Amygdala (tissue), 56 donors: ENCODE measurements at places on chromosomes 1 and 21.

DNA sequence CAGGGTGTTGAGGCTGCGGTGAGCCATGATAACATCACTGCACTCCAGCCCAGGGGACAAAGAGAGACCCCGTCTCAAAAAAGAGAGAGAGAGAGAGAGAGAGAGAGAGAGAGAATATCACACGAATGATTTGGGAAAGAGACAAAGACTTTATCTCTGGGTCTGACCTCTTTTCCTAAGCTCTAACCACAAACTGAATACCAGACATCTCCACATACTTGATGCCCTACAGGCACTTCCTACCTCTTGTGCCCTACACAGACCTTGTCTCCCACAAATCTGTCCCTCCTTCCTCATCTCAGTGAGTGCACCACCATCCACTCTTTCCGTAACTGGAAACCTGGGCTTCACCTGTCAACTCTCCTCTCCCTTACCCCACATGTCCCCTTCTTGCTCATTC lies 27.0 kb upstream of the PTCH2 start:
- DNase-seq = no peak

- DNase-seq = no peak
Measured at GRCh38 chr1:230730977-230731376, 16.2 kb upstream of the CAPN9 start.

DNA sequence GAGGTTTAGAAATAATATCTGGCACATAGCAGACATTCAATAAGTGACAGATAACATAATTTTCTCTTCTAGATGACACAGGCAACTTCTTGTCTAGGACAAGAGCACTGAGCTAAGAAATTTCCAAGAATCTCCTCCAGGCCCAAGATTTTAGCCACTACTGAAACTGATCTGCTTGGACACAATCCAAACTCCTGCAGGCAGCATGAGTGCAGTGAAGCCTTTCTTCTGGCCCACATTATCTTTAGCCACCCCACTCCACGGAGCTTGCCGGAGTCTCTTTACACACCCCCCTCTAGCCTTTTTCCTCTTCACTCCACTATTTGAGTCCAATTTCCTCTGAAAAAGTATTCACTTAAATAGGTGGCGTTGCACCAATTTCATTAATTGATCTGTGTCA lies 142.9 kb upstream of the DUSP10 start:
- no peak for DNase-seq

GRCh38 chr1:45393718-45394302 lies 53.6 kb upstream of the MUTYH start:
- no peak for DNase-seq

DNA sequence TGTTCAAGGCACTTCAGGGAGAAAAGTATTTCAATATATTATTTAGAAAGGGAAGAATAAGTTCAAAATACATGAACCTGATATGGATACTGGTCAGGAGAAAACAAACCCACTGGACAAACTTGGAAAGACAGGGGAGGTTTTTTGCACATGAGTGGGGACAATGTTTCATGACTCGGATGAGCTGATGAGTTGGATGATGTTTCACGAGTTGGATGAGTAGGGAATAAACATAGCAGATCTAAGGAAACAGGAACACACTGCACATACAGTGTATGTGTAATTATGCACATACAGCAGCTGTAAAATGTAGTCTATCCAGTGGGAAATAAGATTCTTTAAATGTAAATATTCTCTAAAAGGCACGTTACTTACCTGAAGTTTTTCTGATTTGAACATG lies 682.9 kb upstream of the ADAMTS5 start:
- DNase-seq = no peak

DNA sequence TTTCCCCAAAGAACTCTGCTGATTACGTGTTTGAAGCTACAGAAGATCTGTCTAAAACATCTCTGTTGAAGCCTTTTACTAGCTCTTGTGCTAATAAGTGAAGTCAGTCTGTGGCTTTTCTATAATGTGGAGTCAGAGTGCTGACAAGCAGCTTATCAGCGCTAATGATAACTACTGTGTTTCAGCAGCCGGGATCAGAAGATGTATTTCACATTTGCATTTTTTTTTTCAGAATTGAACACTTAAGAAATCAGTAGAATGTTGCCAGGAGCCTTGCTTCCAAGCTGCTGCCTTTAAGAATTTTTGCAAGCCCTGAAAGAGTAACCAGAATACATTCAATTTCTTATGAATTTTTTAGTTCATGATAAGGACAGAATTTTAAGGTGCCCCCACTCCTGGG lies 519.4 kb upstream of the NR5A2 start:
- DNase-seq = no peak

- no peak for DNase-seq
Measured at GRCh38 chr1:23925279-23925678, 12.1 kb upstream of the CNR2 start.

GRCh38 chr1:81509594-81509993 lies 291.1 kb upstream of the ADGRL2 start:
- no peak for DNase-seq

GRCh38 chr21:26581818-26582217 lies 8.7 kb upstream of the CYYR1 start:
- no peak for DNase-seq

DNA sequence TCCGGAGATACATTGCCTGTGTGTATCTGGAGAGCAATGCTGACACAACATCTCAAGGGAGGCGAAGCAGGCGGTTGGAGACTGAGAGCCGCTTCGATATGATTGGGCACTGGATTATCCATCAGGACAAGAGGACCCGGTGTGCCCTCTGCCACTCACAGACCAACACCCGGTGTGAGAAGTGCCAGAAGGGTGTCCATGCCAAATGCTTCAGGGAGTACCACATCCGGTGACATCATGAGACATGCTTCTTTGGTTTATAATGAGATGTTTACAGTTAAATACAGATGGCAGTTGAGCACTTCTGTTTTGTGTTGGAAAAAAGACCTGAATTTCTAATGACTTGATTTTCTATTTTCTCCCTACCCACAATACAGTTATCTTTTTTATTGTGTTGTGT lies 12.1 kb downstream of the PGBD2 start:
- no peak for DNase-seq

GRCh38 chr1:186033847-186034271 lies 299.7 kb downstream of the HMCN1 start:
- DNase-seq = no peak

DNA sequence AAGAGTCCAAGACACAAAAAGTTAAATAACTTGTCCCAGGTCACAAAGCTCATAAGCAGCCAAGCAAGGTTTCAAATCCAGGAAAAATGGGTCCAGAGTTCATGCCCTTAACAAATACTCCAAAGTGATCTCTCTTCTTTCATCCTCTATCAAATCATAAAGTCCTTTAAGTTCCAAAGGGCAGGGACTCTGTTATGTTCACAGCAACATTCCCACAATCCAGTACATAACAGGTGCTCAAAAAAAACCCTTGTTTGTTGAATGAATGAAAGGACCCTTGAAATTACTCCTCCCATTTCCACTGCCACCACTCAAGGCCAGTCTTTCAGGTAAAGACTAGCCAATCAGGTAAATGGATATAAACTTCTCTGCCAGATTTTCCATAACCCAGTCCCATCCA lies 2.7 kb downstream of the ABL2 start:
- no peak for DNase-seq

GRCh38 chr21:35057428-35057827 lies 8.3 kb upstream of the RUNX1 start:
- no peak for DNase-seq

DNA sequence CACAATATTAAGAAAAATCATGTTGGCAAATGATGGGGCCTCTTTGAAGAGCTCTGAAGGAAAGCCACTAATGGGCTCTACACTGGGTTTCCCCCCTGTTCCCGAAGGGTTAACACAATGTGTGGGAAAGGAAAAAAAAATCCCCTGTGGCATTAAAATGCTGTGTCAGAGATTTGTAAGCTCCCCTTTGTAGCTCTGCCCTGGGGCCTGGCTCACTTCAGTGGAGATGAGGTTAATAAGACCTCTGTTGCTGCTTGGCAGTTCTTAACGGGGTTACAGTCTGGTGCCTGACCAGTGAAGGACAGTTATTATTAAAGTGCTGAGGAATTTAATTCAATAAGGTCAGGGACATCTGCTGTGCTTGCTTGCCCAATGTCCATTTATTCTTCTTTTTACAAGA lies 129.7 kb upstream of the UBE2U start:
- no peak for DNase-seq

GRCh38 chr1:153404086-153404635 lies 12.2 kb upstream of the S100A7A start:
- no peak for DNase-seq

DNA sequence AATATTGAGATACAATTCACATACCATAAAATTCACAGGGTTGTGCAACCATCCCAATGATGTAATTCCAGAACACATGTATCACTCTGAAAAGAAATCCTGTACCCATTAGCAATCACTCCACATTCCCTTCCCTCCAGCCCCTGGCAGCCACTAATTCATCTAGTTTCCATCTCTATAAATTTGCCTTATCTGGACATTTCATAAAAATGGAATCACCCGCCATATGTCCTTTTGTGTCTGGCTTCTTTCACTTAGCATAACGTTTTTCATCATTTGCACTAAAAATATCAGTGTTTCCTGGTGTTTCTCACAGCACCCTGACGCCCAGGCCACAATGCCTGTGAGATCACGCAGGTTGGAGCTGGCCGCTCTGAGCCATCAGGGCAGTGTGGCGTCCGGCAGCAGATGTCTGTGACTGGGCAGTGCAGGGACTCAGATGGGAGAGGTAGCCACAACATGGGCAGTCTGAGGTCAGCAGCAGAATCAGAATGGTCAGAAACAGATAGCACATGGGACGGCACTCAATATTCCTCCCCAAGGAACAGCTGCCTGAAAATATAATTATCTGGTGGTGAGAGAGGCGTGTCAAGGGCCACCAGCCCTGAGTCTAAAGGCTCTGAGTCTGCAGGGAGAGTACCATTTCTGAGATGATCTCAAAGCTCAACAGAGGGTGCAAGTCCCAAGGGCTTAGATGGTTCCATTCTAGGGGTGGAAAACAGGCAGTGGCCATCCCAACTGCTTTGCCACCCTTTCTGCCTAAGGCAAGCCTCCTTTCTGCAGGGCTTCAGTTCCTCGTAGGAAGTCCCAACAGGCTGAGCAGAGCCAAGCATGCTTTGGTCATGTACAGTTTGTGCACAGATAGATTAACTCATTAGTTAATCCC lies 129.4 kb upstream of the EDN2 start:
- no peak for DNase-seq
